ENCODE measurements at places on chromosomes 4 and X. TPM values are rescaled to one million over a fixed set of nuclear protein-coding genes. Genes with fewer than 3 reads are reported as not detected.

FGG gene
- total RNA-seq, result 0.69 TPM

DNA sequence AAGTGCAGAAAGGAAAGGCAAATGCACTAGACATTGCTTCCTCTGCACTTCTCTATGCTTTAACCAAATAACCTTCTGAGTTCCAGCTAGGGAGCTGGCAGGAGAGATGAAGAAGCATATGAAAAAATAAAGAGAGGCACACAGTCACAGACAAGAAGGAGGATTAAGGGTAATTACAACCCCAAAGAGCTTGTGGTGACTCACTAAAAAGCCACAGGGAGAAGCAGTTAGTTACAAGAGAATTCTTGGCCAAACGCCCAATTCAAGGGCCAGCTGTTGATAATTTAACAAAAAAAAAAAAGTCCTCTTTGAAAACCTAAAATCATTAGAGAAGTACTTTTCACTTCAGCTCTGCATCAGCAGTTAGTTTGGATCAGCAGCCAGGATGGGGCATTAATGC, 478.0 kb downstream of the KCNIP4 start:
- no peak for DNase-seq

DNA sequence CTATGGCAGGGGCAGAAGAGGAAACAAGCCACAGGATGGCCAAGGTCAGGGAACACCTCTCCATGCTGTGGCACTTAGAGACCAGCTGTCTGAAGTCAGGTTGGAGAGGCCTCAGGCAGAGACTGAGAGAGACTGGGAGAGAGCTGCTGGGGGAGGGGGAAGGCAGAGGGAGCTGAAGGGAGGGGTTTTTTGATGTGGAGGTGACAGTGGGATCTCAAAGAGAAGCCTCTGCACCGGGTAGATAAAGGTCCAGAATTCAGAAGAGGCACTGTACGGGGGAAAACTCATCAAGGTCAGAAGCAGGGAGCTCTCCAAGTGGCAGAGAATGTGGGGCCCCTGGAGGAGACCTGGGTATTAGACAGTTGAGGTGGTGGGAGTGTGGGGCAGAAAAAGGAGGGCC, 41.6 kb upstream of the HMGB3 start:
- no peak for DNase-seq

REELD1 gene
- not detected for total RNA-seq

DNA sequence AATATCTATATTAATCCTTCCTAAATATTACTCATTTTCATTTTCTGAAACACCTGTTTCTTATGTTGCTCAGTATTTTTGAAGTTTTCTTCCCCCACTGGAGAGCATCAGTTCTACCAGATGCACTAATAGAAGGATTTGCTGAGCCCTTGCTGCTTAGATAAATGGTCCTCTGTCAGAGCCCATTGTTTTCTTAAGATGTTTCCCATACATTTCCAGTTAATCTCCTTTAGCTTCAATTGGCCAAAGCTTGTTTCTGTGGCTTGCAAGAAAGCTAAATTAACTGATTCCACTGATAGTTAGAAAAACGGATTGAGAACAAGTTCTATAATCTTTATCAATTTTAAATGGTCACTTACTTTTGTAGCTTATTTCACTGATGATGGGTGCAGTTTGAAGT, 1425.5 kb downstream of the PCDH18 start:
- DNase-seq, result no peak

SLC7A11 gene
- 0.70 TPM for total RNA-seq

- no peak for DNase-seq
Measured at GRCh38 chr4:5029447-5029846, 10.2 kb upstream of the CYTL1 start.

SYP gene
- 4.9 TPM for total RNA-seq
